ENCODE measurements at places on chromosomes 2 and 18.

DNA sequence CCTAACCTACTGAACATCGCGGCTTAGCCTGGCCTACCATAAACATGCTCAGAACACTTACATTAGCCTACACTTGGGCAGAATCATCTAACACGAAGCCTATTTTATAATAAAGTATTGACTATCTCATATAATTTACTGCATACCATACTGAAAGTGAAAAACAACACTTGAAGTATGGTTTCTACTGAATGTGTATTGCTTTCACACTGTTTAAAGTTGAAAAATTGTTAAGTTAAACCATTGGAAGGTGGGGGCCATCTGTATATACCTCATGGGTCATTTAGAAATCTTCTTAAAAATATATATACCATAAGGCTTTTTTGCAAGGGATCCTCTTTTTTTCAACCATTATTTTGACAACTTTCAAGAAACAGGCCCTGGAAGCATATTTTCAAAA lies 16.5 kb downstream of the RNF149 start:
- DNase-seq = no peak

- no peak for DNase-seq
Measured at GRCh38 chr2:241268716-241269445, 46.6 kb downstream of the HDLBP start.

- DNase-seq = no peak
Measured at GRCh38 chr2:75289771-75290170, 90.5 kb upstream of the TACR1 start.

DNA sequence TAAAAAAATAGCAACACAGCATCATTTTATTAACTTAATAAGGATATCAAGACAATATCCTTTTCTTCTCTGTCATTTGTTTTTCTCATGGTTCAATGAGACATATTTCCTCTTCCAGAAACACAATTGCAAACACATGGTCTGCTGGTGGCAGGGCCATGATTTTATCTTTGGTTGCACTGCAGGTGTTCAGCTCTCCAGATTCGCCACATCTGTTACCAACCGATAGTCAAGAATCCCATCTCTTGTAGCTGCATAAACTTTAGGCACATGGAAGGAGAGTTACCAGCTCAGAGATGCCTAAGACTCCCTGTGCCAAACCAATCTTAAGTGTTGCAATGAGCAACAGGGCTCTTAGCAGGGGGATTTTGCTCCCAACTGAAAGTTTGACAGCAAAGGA lies 1303.2 kb upstream of the CELF4 start:
- DNase-seq = no peak
